ENCODE measurements at places on chromosomes 7 and 10. TPM values are rescaled to one million over a fixed set of nuclear protein-coding genes. Genes with fewer than 3 reads are reported as not detected.

- DNase-seq = no peak
These were observed 31.5 kb downstream of the RAB19 start for GRCh38 chr7:140435252-140435895.

DNA sequence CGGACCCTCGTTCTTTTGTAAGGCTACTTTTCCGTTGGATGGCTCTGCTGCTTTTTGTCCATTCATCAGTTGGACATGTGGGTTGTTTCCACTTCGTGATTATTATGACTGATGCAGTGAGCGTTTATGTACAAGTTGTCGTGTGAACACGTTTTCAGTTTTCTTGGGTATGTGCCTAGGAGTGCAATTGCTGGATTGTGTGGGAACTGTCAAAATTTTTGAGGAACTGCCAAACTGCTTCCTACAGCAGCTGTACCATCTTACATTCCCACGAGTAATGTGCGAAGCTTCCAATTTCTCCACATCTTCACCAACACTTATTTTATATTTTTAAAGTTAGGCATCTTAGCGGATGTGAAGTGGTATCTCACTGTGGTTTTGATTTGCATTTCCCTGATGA is 10.4 kb downstream of the FKBP6 start:
- DNase-seq = no peak

- DNase-seq = peak; percentile 82
These were observed 76.2 kb downstream of the VIPR2 start for GRCh38 chr7:159068488-159068811.

DNA sequence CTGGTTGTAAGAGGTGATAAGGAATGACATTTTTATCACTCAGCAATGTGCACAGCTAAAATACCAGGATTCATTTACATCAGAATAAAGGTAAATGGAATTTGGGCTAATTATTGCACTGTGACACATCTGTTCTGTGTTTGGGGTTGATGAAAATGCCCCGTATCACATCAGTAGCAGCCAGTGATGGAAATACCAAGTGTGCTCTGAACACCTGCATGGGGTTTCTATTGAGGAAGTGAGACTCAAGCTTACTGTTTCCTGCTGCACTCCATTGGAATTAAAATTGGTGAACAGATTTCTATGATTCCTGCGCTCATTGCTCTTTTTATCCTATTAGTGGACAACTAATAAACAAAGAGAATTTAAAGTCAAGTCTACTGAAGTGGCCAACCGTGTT is 296.9 kb downstream of the NRG3 start:
- no peak for DNase-seq

The TAS2R4 gene
- 0.19 TPM for total RNA-seq

DNA sequence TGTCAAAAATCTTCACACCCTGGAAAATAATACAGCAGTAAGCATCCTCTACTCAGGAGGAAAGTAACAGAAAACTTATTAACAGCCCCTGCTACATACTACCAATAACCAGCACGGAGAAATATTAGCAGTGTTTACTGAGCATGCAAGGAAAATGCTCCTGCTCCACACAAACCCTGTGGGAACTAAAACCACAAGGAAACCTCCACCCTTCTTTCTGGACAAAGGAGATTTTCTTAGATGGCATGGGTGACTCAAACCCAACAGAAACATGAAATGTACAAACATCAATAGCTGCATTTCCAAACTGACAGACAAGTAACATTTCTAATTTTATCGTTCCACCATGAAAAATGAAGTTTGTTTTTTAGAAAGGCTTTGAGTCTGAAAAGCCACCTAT is 113.4 kb downstream of the VPS41 start:
- no peak for DNase-seq

GRCh38 chr10:77392851-77393250 is 244.8 kb downstream of the KCNMA1 start:
- no peak for DNase-seq

DNA sequence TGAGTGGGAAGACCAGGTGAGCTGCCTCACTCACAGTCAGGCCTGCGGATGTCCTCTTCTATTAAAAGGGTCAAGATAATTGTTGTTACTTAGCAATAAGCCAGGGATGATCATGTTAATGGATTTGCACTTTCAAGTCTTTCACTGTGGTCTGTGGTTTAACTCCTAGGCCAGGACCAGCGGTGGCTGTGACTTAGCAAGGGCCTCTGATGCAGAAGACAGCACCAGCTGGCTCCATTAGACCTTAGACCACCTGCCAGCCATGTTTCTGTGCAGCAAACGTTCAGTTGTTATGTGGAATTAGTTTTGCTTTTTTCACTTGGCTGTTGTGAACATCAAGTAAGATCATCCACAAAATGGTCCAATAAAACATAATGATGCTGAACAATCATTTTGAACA is 537.3 kb downstream of the TNS3 start:
- no peak for DNase-seq

The WDR11 gene
- 63.3 TPM for total RNA-seq

DNA sequence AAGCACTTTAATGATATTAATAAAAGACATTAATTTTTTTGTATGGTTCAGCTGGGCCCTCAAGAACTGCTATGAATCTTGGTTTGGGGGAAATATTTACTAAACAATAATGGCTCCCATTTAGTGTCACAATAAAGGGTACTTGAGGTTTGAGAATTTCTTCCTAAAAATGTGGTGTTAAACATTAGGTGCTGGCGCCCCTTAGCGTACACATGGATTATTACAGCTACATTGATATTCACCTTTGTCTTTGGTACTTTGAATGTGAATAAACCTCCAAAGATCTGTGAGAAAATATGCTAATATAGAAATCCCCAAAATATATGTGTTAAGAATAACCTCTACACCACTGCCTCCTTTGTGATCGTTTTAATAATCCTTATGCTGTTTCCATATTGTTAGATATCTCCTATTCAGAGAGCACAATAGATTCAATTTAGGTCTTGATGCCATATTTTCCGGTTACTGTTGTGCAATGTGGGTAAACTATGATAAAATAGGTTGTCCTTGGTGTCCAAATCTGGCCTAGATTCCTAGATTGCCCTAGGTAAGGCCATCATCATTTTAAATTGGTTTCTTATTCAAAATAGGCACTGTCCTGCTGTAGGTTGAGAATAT is 161.8 kb upstream of the CACNA2D1 start:
- DNase-seq = no peak

DNA sequence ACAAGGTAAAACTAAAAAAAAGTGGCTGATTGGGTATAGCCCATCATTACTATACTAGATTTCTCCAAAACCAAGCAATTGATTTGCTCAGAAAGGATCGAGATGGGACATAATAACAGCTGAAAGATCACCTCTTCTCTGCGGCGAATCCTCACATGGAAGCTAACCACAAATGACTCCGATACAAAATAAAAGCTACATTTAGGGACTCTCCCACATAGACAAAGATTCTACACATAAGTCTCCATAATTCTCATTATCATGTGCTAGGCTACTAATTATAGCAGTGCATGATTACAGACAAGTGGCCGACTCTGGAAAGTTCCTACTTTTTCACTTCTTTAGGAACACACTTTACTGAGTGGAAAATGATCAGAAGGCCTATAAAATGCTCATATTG is 116.9 kb downstream of the RSU1 start:
- DNase-seq = no peak

- no peak for DNase-seq
These were observed 183.2 kb downstream of the ADK start for GRCh38 chr10:74334221-74334620.

- no peak for DNase-seq
These were observed 639.8 kb upstream of the FZD8 start for GRCh38 chr10:36281831-36282331.

The TMEM140 gene
- total RNA-seq = 2.7 TPM
